ENCODE measurements at places on chromosomes 16 and 17.
A peak's percentile ranks its signal among the peaks of the same experiment; 100 is the strongest.

DNA sequence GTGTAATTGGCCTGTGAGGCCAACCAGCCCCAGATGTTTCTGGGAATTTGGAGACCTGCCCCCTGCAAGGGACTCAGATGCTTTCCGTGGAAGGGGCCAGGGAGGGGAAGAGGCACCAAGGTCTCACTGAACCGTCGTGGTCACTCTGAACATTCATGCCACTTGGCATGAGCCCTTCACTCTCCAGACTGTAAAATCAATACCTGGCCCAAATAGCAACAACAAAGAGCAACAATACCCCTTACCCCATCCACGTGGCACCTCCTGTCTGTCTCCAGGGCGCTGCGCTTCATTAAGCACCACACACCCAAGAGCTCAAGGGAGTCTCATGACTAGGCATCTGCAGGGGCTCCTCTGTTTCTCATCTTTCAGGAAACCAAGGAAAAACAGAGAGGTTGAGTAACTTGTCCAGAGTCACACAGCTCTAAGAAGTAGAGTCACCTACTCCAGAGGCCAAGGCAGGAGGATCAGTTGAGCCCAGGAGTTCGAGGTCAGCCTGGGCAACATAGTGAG, 52.8 kb downstream of the SOCS1 start:
- DNase-seq, result no peak

GRCh38 chr17:51481370-51481769, 221.0 kb downstream of the UTP18 start:
- DNase-seq, result no peak

DNA sequence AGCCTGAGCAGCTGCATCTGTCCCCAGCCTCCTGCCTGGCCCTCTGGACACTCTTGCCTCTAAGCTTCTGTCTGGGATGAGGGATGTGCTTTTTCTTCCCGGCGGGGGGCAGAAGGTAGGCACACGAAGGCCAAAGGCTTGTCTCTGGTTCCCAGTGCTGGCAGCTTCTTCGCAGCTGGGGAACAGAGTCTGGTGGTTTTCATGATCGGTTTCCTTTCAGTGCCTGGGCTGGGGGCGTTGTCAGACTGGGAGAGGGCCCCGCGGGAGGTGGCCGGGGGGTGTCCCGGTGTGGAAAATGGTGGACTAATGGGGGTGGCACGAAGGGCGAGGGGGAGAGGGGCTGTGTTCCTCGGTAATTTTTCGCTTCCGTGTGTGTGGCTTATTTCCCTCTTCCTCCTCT, 988 bp downstream of the RAP1GAP2 start:
- no peak for DNase-seq

GRCh38 chr16:54519161-54519695, 232.6 kb upstream of the IRX3 start:
- DNase-seq, result no peak

DNA sequence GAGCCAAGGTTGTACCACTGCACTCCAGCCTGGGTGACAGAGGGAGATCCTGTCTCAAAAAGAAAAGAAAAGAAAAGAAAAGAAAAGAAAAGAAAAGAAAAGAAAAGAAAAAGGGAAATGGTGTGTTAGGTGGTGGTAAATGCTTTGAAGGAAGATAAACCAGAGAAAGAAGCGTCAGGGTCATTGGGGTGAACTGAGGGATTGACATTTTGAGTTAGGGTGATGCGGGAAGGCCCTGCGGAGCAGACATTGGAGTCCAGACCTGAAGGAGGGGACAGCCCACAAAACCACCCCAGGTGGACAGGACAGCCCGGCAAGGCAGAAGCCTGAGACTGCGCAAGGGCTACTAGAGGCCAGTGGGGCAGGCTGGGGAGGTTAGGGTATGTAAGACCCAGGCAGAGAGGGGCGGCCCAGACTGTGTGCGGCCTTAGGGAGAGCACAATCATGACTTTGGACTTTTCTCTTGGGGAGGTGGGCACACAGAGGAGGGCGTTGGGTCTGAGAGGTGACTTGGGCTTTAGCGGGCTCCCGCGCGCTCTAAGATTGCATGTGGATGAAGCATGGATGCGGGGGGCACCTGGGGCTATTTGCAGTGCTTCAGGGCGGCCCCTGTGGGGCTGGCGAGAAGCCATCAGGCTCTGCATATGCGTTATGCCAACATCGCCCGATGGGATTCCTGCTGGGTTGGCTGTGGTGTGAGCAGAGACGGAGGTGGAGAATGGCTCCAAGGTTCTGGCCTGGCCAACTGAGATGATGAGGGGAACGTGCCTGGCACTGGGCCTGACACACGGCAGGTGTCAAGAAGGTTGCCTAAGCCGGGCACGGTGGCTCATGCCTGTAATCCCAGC, 3.3 kb upstream of the GAA start:
- DNase-seq, result no peak

DNA sequence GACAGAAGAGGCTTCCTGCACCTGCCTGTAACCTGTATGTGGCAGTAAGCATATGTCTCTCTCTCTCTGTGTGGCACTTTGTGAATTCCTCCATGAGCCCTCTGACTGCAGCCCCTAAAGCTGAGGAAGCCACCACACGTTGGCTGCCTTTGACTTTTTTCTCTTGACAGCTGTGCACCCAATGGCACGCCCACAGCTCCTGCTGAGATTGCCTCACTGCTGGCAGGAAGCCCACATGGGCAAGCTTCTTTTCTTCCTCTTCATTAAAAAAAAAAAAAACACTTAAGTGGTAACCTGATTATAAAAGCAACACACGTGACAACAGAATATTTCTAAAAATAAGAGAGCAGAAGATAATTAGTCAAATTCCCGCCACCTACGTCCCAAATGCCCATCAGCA, 34.0 kb upstream of the PIRT start:
- no peak for DNase-seq

DNA sequence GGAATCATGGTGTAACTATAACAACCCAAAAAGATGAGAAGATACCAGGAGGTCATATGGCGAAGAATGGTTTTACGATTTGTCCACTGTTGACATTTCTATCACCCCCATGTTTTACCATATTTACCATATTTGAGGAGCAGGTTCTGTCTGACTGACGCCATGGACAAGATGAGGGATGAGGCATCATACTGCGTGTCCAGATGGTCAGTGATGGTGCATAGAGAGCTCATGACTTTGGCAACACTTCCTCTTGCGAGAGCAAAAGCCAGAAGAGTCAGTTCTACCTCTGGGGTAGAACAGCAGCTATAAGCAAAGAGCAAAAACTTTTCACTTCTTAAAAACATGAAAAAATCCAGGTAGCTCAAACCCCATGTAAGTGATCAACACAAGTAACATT, 38.3 kb downstream of the ZZEF1 start:
- DNase-seq, result no peak

GRCh38 chr17:13874134-13874533, 195.2 kb upstream of the COX10 start:
- DNase-seq, result no peak

DNA sequence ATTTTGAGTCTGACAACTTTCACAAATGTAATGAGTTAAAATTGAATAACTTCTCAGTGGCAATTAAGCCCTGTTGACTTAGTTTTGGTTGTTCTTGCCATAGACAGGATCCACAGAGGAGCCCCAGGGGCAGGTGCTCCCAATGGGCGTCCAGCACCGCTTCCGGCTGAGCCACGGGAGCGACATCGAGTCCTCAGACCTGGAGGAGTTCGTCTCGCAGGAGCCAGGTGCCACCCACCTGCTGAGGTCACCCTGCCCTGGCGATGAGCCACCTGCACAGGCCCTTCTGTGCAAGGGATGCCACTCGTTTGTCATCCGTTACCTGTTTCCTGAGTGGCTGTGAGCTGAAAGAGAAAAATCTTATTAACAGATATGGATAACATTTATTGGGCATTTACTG, 10.7 kb downstream of the CCDC40 start:
- no peak for DNase-seq

DNA sequence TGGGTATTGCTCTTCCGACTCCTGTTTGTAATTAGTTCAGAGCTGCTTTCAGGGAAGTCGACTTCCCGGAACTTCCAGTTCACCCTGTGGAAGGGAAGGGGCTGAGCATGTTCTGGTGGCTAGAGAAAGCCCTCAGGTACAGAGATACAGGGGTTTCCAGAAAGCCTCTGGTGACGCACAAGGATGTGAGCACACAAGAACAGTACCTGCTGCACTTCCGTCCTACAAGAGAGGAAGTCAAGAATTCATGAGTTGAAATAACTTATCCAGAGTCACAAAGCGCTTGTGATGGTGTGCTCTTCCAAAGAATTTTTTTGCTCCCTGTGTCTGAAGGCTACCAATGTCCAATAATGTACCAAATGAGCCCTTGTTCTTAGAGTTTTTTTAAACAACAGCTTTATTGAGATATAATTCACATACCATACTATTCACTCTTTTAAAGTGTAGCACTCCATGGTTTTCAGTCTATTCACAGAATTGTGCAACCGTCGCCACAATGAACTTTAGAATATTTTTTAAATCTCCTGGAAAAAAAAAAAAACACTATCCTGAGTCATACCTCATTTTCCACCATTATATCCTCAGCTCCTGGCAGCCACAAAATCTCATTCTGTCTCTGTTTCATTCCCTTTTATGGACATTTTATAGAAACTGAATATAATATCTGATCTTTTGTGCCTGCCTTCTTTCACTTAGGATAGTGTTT, 327.6 kb downstream of the CDH13 start:
- DNase-seq, result no peak

GRCh38 chr17:68892658-68893057, 62.5 kb downstream of the ABCA8 start:
- DNase-seq, result no peak

DNA sequence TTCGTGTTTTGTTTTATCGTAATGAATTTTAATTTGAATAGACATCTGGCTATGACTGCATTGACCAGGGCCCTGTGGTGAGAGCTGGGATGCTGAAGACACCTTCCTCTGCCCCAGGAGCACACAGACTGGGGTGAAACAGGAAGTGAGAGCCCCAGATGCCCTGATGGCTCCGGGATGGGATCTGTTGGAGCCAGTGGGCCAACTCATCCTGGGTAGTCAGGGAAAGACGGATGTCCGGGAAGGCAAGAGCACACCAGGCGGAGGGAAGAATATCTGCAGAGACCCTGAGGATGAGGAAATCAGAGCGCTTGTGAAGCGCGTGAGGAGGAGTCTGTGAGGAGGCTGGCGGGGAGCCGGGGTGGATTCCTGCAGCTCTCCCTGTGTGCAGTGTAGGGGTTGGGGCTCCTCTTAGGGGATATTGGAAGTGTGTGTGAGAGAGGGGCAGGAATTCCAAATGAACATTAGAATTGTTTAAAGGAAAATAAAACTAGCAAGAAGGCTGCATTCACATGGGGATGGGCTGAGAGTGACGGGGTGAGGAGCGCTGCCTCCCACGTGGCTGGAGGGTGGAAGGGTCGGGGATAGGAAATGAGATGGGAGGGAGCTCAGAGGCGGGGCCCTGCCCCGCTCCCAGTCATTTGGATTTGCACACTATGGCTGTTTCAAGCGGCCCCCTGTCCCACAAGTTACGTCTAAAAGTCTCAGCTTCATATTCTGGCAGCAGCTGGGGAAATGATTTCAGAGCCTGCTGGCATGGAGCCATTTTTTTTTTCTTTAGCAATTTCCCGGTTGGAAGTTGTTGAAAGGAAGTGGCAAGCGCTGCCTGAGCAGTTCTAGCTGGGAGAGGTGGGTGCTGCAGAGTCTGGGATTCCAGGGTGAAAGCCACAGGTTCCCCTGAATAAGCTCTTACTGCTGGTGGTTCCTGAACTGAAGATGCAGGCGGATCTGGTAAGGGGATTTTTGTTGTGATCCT, 71.2 kb upstream of the LGALS9 start:
- no peak for DNase-seq

DNA sequence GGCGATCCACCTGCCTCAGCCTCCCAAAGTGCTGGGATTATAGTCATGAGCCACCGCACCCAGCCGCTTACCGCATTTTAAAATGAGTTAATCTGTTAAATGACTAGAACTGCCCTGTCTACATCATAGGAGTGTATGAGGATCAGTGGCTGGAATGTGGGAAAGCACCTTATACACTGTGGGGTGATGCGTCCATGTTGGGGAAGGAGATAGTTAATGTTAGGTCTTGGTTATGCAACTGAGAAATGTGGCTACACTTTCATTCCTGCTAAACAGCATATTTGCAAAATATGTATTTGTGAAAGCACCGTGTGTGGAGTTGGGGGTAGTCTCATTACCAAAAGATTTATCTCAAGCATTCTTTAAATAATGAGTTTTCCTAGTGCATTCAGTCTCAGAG, 107.6 kb downstream of the SPACA3 start:
- no peak for DNase-seq

DNA sequence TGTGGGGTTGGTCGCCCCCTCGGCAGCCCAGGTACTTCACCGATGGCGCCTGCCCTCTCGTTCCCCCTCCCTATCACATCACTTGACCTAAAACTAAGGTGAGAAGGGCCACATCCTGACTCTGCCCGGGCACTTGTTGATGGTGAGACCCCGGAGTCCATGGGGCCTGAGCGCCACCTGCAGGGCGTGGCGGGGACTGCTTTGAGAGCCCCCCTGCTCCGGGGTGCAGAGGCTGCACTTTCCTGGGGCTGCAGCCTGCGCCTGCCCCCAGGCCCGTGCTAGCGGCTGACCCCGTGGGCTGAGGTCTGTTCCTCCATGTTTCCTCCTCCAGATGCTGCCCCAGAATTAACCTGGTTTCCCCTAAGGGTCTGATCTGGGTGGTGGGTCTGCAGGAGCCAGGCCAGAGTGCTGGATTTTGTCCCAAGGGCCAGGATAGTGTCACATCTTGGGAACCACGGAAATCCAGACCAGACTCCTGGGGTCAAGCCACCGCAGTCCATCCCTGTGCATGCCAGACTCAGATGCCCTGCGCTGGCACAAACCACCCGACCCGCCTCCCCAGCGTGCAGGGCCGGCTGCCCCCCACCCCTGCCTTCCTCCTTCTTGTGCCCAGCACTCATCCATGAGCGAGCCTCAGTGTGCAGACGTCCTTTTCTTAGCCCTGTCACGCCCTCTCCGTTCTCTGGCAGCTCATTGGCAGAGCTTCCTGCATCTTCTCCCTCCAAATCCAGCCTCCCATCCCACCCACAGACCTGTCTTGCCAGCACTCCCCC, 2.7 kb downstream of the NDUFAF8 start:
- peak; percentile 91 for DNase-seq

DNA sequence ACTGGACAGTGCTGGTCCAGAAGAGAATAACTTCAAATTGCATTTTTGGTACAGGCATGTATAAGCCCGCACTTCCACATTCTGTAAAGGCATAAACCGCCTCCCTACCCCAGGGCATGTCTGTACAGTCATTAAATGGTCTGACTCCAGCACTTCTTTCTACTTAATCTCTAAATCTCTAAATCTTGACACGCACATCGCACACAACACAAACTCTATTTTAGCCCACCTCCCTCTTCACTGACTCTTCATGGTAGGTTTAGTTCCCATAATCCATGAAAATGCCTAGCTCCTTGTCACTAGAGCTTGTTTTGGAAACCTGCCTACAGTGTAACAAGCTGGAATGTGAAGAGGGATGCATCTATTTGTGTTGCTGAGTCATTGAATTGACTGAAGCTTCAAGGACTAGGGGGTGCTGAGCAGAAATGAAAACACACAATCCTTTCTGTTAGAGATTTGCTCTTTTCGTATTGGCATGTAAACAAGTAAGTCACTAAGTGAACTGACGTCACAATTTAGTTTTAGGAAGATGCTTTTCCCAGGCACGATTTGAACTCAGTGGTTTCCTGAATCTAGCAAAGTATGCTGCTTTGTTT, 1.6 kb upstream of the DUSP14 start:
- no peak for DNase-seq
